ENCODE measurements at places on chromosomes 1 and 21.
A peak's percentile ranks its signal among the peaks of the same experiment; 100 is the strongest.

DNA sequence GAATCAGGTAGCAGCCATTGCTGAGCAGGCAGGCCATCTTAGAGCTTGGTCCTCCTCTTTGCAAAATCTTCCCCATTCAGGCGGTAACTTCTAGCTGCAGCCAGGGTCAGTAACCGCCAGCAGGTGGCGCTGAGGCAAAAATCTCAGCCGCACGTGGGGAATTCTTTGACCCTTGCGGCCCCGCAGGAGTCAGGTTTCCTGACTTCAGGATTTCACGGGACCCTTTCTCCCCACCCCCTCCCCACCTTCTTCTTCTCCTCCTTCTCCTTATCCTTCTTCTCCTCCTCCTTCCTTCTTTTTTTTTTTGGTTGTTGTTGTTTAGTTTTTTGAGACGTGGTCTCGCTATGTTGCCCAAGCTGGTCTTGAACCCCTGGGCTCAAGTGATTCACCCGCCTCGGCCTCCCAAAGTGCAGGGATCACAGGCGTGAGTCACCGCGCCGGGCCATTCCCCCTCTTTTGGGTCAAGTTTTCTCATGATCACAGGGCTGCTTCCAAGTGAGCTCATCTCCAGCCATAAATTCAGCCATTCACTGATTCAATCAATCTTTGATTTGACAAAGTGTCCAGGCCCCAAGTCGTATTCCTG, 33.4 kb upstream of the TENT5B start:
- peak; percentile 23 for DNase-seq

DNA sequence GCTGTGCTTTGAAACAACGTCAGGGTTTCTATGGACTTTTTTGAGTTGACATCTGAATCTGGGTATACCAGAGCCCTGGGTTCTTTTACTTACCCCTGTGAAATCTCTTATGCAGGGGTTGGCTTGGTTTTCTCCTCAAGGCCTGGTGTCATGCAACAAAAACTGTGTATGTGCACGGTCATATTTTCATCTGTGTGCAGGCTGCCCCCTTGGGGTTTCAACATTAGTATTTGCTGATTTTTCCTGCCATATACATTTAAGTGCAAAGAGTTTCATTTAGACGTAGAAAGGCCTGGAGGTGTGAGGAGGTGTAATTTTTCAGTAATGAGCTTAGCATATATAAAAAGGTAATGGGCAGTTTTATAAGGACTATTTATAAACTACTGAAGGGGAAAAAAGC, 22.0 kb upstream of the ZBTB18 start:
- DNase-seq, result no peak

DNA sequence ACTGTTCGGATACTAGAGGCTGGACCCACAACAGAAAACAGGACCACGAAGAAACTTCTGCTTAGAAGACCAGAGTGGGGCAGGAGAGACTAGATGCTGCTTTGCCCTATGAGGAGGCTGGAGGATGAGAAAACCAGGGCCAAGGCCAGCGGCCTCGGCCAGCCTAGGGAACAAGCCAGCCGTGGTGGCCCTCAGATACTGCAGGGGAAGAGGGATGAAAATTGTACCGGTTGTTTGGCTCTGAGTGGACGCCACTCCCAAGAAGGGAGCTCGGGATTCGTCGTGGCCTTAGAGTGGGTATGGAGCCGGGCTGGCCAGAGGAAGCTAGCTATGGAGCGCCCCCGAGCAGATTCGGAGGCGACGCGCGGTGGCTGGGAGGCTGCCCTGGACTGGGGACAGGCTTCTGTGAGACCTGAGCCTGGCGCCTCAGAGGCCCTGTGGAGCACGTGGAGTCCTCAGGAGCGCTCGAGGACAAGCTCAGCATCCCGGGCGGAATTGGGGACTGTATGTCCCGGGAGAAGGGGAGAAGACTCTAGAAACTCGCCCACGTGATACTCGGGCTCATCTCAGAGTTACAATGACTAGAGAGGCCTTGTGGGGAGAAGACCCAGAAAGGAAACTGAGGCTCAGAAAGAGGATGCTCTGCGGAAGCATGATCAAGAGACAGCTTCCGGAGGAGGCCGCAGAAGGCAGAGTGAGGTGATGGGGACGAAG, 2.8 kb downstream of the PRRX1 start:
- DNase-seq, result no peak

DNA sequence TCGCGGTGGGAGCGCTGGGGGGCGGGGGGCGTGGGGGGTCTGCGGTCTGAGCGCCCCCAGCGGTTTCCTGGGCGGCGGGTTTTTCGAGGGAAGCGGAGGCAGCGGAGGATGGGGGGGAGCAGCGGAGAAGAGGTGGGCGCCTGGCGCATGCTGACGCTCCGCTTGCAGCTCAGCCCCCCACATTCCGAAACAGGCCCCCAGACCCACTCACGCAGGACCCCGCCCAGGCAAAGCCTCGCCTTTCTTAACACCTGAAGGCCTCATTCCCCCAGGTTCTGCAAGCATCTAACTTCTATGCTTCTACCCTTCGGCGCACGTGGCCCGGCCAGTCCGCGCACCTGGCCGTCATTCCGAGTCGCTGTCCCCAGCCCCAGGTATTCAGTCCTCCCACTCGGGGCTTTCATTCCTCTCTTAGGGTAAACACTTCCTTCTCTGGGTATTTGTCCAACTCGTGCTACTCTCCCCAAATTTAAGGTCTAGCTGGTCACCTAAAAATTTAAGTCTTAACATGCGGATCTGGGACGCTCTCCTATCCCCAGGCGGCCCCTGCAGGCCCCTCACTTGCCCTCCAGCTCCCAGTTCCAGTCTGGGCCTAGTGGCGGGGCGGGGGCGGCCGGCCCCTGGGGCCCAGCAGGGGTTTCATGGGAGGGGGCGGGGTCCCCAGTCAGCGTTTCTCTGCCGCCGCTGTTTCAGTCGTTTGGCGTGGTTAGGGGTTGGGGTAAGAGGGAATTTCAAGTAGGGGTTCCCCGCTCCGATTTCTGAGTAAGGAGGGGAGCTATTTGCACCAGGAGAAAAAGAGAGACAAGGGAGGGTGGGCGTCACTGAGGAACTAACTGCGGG, 2.8 kb upstream of the ZBTB7B start:
- no peak for DNase-seq

DNA sequence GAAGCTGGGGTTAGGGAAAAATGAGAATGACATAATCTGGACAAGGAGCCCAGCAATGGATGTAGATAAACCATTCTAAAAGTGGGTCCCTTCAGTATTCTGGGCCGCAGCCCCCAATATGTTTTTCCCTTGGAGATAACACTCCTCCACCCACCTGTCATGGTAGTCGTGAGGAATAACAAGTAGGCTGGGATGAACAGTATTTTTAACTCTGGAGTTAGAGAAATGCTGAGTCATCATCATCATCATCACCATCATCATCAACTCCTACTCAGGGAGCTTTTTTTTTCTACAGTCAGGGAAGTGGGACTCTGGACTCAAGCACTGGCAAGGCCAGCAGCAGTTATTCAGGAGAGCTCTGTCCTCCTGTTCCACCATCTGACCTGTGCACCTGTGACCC, 12.8 kb downstream of the CADM3 start:
- no peak for DNase-seq

- DNase-seq, result no peak
Measured at GRCh38 chr21:30271156-30271555, 11.6 kb downstream of the KRTAP24-1 start.

GRCh38 chr21:42440187-42440792, 36.6 kb downstream of the UBASH3A start:
- DNase-seq, result no peak
